ENCODE measurements at places on chromosomes 2 and 18. TPM values are rescaled to one million over a fixed set of nuclear protein-coding genes. Genes with fewer than 3 reads are reported as not detected.

SERPINB13 gene
- total RNA-seq, result not detected

IMP4 gene
- 71.5 TPM for total RNA-seq

CCDC178 gene
- not detected for total RNA-seq

TEX51 gene
- not detected for total RNA-seq

SLC39A10 gene
- total RNA-seq, result 56.4 TPM

LYPD1 gene
- not detected for total RNA-seq

SKOR2 gene
- total RNA-seq, result not detected

SLC16A14 gene
- 0.11 TPM for total RNA-seq

ALPG gene
- under 0.01 TPM for total RNA-seq

MPV17 gene
- total RNA-seq, result 56.1 TPM

SLC4A5 gene
- 1.2 TPM for total RNA-seq

APCDD1 gene
- 2.0 TPM for total RNA-seq

GPR39 gene
- total RNA-seq, result 34.2 TPM

AGXT gene
- not detected for total RNA-seq

TTL gene
- 11.8 TPM for total RNA-seq

DSC1 gene
- 1.3 TPM for total RNA-seq

RFX8 gene
- not detected for total RNA-seq

GKN2 gene
- total RNA-seq, result not detected

CYP27A1 gene
- total RNA-seq, result 1.1 TPM

TRABD2A gene
- 0.54 TPM for total RNA-seq

IL1RL2 gene
- 10.6 TPM for total RNA-seq

OXER1 gene
- 2.0 TPM for total RNA-seq

CGREF1 gene
- total RNA-seq, result 0.33 TPM

LBH gene
- 30.2 TPM for total RNA-seq

G6PC2 gene
- total RNA-seq, result not detected

CYP20A1 gene
- 22.3 TPM for total RNA-seq

IL37 gene
- not detected for total RNA-seq

GALNT5 gene
- 16.5 TPM for total RNA-seq

FAM228B gene
- 5.1 TPM for total RNA-seq

MALL gene
- total RNA-seq, result 2.9 TPM

FKBP1B gene
- 41.6 TPM for total RNA-seq

CNRIP1 gene
- total RNA-seq, result under 0.01 TPM

CMPK2 gene
- 0.22 TPM for total RNA-seq

DPP4 gene
- 83.2 TPM for total RNA-seq

CDK15 gene
- 8.5 TPM for total RNA-seq

Data from placental epithelial cell (primary cell).